ENCODE measurements at places on chromosomes 2 and 18.

DNA sequence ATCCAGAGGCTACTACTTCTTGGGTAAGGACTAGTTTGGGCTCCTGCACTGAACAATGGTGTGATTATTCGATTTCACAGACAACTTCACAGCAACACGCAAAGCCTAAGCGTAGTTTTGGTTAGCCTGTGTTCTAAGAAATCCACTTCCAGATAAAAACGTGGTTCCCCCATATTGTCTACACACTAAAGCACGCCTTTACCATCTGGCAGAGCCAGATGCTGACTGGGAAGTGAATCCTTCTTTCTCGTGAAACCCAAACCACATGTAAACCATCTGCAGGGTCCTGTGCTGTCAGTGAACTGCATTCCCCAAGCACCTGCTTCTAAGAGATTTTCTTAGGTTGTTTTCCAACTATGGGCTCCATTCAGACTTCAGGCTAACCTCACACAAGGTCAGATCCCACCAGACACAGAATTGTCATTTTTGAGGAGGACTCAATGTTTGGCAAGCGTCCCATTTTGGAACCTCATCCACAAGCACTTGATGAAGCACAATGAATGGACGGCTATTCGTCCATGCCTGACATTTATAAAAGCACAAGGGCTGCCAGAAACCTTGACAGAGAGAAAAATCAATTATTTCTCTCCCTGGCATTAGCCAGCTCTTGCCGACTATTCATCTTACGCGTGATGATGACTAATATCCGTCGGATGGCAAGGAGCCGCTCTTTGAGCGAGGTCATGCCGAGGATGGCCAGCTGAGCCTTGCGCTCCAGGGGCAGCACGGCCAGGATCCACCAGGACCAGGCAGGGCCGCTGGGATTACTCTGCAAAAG is 38.4 kb downstream of the LONRF2 start:
- H3K36me3 ChIP-seq = no peaks in the 10 kb centered on the region
- H3K27me3 ChIP-seq = no peaks in the 10 kb centered on the region
- no peak overlapping the region for H3K4me3 ChIP-seq
- no peak for DNase-seq
- no peaks in the 10 kb centered on the region for H3K4me1 ChIP-seq

- no peak overlapping the region for H3K27ac ChIP-seq
- H3K27me3 ChIP-seq = no peaks in the 10 kb centered on the region
- no peaks in the 10 kb centered on the region for H3K36me3 ChIP-seq
- H3K4me3 ChIP-seq = no peak overlapping the region
- DNase-seq = no peak
These were observed 28.1 kb downstream of the EIF4E2 start for GRCh38 chr2:232578626-232579025.

GRCh38 chr2:137020452-137021196 is 255.3 kb downstream of the THSD7B start:
- no peaks in the 10 kb centered on the region for H3K36me3 ChIP-seq
- no peaks in the 10 kb centered on the region for H3K27me3 ChIP-seq
- DNase-seq = no peak
- no peaks in the 10 kb centered on the region for H3K4me1 ChIP-seq
- no peak overlapping the region for H3K27ac ChIP-seq
- H3K4me3 ChIP-seq = no peak overlapping the region

DNA sequence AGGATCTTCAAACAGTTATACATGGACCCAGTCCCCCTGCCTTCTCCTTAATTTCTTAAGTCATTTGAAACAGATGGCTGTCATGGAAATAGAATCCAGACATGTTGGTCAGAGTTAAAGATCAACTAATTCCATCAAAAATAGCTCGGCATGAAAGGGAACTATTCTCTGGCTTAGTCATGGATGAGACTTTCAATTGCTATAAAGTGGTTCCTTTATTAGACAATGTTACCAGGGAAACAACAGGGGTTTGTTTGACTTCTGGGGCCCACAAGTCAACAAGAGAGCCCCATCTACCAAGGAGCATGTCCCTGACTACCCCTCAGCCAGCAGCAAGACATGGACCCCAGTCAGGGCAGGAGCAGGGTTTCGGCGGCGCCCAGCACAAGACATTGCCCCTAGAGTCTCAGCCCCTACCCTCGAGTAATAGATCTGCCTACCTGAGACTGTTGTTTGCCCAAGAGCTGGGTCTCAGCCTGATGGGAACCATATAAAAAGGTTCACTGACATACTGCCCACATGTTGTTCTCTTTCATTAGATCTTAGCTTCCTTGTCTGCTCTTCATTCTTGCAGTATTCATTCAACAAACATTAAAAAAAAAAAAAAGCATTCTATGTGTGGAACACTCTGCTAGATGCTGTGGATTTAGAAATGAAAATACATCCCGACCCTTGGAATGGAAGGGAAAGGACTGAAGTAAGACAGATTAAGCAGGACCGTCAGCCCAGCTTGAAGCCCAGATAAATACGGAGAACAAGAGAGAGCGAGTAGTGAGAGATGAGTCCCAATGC is 4.6 kb downstream of the TTR start:
- H3K27ac ChIP-seq = no peak overlapping the region
- no peak overlapping the region for H3K4me3 ChIP-seq
- H3K36me3 ChIP-seq = no peaks in the 10 kb centered on the region
- no peak for DNase-seq

DNA sequence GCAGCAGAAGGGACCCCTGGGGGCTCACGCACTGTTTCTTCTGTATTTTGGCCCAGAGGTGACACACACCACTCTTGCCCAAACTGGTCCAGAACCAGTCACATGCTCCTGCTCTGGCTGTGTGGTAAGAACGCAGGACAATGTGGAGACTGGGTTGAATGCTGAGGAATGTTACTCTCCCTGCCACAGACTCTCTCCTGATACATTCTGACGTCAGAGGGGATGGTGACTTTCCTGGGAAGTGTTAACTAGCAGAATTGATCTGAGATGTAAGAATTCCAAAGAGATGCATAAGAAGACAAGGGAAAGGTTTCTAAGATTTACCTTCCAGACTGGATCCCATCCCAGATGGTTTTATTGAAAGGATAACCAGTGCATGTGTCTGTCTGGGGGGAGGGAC is 100.8 kb downstream of the ASB1 start:
- no peak overlapping the region for H3K27ac ChIP-seq
- no peaks in the 10 kb centered on the region for H3K4me1 ChIP-seq
- H3K4me3 ChIP-seq = no peak overlapping the region
- DNase-seq = no peak
- peaks cover 12% of the 10 kb centered on the region for H3K27me3 ChIP-seq

Measured in MM.1S (cell line).